NCI-H2029 treated with DMSO at 0.1 percent for 48 hours (cell line): ENCODE measurements at places on chromosomes 5 and 9.

DNA sequence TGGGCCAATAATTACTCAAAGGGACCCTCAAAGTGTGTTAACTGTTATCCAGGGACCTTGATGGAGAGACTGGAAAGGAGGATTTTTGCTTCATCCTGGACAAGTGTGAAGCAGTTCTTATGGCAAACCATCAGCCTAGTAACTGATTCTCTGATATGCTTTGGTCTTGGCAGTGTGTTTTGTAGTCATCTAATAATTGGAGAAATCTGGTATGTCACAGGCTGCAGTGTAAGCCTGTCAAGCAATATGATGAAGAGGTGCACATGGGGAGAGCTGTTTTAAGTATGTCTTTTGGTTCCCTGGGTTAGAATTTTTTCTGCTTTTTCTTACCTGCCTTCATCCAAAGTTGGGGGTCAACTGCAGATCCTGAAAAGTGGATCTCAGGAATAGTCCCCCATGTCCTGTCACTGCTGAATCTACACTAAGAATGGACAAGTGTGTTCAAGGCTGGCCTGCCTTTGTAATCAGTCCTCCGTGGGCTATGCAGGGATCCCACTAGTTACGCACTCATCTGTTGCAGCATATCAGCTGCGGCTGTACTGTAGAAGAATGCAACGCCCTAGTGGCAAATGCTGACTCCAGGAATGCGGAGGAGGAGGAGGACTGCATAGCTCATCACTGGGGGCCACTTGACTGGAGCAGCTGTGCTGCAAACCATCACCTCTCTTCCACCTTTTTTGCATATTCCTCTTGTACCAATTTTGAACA lies 1.9 kb downstream of the SPTAN1 start:
- no peak for DNase-seq

GRCh38 chr5:124678922-124679519 lies 67.4 kb downstream of the ZNF608 start:
- no peak for DNase-seq

GRCh38 chr5:166509085-166509484 lies 1782.4 kb upstream of the WWC1 start:
- no peak for DNase-seq

DNA sequence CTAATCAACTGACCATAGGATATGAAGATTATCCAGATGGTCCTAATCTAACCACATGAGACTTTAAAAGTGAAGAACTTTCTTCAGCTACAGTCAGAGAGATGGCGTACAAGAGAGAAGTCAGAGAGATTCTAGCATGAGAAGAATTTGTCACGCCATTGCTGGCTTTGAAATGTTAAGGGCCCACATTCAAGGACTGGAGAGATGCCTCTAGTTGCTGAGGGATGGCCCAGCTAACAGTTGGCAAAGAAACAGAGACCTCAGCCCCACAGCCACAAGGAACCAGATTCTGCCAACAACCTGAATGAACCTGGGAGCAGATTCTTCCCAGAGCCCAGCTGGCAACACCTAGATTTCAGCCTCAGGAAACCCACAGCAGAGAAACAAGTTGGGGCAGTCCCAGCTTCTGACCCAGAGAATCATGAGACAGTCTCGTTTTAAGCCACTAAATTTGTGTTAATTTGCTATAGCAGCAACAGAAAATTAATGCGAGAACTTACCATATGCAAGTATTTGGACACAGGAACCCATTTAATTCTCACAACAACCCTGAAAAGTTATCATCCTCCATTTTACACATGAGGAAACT lies 132.0 kb downstream of the MLLT3 start:
- no peak for DNase-seq

GRCh38 chr9:113632776-113633590 lies 169.5 kb downstream of the RGS3 start:
- no peak for DNase-seq

DNA sequence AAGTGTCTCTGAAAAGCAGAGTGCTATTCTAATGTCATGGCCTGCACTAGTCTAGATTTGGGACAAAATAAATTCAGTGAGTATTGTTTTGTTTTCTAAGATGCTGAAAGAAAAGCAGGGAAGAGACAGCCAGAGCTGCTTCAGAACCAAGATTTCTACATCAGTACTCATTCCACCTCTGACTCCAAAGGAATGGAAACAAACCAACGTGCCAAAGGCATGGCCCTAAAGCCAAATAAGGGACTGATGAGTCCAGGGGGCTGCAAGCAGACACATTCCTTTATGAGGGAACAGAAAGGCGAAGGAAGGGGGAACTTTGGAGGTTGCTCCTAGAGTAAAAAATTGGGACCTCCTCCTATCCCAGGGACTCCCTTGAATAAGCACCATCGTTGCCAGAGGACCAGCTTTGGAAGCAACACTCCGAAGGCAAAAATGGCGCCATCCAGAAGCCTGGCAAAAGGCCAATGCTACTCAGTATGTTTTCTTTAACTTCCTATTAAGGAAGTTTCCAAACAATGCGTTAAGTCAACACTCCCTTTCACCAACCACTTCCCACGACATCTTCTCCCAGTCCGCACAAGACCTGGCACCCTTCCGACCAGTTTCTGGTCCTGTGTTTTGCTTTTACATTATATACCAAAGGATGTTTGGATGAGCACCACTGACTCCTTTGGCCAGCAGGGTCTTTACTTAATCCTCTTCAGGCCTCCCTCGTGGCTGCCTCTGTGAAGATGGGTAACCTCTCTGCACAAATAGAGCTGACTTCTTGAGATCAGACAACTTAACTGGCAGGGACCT lies 31.6 kb downstream of the ADAM19 start:
- no peak for DNase-seq

DNA sequence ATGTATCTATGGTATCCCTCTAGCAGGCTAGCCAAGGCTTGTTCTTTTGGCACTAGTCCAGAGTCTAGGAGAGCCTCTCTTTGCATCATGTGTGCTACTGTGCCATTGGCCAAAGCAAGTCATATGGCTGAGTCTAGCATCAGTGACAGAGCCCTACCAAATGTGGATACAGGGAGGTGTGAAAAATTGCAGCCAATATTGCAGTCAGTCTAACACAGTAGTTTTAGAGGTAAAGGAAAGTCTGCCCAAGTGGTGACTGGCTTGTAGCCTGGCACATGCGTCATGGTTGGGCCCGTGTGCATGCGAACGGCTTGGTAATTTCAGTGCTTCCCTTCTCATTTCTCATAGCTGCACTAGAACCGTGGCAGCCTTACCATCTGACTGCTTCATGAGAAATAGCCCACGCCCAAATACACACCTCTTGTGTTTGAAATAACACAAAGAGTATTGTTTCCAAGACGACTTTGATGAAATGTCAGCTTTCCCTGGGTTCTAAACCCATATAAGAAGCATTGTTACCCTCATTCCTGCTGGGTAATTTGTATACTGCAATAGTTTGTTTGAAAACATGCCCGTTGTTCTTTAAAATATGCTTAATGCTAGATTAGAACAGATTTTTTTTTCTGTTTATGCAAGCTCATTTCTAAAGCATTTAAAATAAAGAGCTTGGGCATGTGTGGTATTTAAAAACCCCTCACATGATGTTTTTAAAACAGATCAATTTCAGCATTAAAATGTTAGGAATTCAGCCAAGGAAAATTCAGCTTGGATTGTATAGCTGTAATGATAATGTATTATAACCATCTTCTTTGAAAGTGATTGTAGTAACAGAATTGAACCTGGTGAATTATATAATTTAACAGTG lies 113.2 kb downstream of the TLE4 start:
- DNase-seq = no peak

GRCh38 chr9:111825468-111826145 lies 30.9 kb upstream of the SHOC1 start:
- no peak for DNase-seq

GRCh38 chr9:31556667-31557463 lies 827.6 kb upstream of the ACO1 start:
- no peak for DNase-seq

GRCh38 chr5:147617711-147618350 lies 108.0 kb upstream of the DPYSL3 start:
- no peak for DNase-seq

GRCh38 chr9:118721923-118722322 lies 647.3 kb downstream of the BRINP1 start:
- no peak for DNase-seq

DNA sequence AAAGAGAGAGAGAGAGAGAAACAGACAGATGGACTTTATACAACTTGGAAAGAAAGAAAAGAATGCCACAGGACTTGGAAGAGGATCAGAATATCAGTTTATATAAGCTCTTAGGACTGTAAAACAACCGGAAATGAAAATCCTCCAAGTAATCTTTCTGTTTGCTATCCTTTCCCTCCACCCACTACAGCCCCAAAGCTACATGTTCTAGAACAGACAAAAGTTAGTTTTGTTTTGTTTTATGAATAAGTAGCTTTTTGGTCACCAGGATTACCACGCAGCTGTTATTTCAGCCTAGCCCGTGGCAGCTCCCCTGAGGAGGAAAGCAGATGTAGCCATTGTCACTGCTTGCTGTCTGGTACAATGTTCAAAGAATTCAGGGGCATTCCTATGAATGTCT lies 66.6 kb downstream of the SH3TC2 start:
- no peak for DNase-seq

DNA sequence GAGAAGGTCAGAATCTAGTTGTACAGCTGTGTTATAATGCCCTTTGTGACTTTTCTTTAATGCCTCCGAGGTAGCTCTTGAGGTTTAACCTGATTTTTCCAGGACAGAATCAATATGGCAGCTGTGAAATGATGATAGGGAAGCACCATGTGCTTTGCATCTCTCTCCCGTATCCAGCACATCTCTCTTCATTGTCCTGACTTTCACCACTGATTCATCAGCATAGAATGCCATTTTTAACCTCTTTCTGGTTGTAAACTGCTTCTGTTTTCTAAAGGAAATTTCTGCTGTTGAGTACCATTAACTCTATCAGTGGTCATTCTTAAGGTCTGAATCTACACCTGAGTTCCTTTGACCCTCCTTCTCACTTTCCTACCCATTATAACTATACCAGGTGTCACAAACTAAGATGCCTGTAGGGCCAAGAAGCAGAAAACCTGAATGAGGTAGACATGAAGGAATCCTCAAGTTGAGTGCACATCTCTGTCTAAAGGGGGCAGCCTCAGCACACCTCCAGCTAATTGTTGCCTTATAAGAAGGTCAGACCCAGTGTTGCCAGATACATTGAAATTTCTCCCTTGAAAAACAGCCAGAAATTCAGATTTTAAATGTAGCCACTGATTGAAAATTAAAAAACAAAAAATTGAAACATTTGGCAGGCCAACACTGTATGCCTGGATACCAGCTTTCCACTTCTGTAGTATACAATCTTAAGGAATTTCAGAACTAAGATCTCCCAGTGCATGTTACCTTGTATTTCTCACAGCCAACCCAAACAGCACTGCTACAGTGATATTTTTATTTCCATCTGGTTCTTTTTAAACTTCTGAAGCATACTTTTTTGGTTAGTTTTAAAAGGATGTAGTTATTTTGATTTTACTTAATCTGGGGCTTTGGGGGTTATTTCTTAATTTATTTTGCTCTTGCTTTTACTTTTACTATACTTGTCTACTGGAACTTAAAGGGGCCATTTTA lies 35.8 kb upstream of the TLX3 start:
- no peak for DNase-seq

- DNase-seq = no peak
These were observed 54.8 kb downstream of the MYO10 start for GRCh38 chr5:16881251-16881650.
